ENCODE measurements at places on chromosomes 16 and 17.

- no peak for DNase-seq
These were observed 81.9 kb upstream of the HNF1B start for GRCh38 chr17:37826497-37827430.

- no peak for DNase-seq
These were observed 720 bp downstream of the METRN start for GRCh38 chr16:715477-716199.

GRCh38 chr17:4341616-4341977 is 24.9 kb downstream of the UBE2G1 start:
- no peak for DNase-seq

- peak; percentile 82 for DNase-seq
These were observed at the start of gene PIK3R5 for GRCh38 chr17:8965394-8966168. Gene PIK3R5 (minus strand): TSS chr17:8965707. CDS start chr17:8911494, 54,213 bp downstream.

- DNase-seq, result no peak
These were observed 2.8 kb downstream of the MED13 start for GRCh38 chr17:62062302-62062701.

DNA sequence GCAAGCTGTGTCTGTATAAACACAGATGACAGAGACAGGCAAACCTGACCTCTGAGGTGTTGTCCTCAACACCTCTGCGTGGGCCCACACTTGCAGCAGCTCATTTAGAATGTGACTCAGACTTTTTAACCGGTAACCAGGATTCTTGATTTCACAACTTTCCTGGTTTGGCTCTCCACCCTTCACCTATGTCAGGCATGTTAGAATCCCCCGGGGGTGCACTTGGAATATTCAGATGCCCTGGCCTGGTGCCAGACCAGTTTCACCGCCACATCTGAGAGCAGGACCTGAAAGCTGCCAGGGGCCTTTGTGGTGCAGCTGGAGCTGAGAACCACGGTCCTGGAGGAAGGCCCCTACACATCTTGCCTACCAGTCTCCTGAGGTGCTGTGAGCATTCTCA is 4.8 kb downstream of the DHODH start:
- DNase-seq, result no peak

All from CD4-positive, alpha-beta T cell treated with Interleukin-6 at 100 ng/mL for 8 hours (primary cell).